Hindlimb muscle (tissue), 1 donor: ENCODE measurements at places on chromosomes 7 and 10.

DNA sequence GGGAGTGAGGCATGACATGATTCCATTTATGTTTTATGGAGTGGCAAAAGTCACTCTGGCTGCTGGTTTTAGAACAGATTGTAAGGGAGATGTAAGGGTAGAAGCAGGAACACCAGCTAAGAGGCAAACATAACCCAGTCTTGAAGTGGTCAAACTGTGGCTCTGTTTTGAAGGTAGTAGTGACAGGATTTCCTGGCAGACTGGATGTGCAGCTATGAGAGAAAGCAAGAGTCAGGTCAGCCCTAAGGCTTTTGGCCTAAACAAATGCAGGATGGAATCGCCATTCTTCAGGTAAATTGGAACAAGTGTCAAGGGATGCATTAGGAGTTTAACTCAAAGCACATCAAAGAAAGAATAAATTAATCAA lies 175.3 kb upstream of the AGR3 start:
- no peak for DNase-seq

DNA sequence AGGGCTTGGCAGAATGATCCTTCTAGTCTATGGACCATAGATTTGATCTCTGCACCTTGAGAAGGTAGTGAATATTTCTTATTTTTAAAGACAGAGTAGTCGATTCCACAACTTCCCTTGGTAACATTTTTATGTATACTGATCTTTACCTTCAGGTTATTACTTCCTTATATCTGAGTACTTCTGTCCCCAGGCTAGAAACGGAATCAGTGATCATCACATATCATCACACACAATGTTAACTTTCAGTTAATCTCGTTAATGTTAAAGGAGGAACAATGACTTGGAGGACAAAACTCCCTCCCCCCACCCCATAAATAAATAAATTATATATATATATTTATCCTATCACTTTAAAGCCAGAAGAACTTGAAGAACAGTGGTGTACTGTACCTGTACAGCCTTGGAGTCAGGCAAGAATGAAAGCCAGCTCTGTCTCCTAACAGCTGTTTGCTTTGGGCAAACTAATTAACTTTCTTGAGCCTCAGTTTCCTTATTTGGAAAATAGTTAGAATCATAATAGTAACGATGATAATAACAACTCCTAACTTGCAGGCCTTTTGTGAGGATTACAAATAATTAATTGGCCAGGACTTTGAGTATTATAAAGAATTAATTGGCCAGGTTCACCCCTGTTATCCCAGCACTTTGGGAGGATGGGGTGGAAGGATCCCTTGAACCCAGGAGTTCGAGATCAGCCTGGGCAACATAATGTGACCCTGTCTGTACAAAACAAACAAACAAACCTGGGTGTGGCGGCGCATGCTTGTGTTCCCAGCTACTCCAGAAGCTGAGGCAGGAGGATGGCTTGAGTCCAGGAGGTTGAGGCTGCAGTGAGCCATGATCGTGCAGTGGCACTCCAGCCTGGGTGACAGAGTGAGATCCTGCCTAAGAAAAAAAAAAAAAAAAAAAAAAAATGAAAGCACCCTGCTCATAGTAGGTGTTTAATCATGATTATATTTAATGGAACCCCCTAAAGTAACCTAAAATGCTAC lies 63.5 kb downstream of the SAMD9 start:
- no peak for DNase-seq

DNA sequence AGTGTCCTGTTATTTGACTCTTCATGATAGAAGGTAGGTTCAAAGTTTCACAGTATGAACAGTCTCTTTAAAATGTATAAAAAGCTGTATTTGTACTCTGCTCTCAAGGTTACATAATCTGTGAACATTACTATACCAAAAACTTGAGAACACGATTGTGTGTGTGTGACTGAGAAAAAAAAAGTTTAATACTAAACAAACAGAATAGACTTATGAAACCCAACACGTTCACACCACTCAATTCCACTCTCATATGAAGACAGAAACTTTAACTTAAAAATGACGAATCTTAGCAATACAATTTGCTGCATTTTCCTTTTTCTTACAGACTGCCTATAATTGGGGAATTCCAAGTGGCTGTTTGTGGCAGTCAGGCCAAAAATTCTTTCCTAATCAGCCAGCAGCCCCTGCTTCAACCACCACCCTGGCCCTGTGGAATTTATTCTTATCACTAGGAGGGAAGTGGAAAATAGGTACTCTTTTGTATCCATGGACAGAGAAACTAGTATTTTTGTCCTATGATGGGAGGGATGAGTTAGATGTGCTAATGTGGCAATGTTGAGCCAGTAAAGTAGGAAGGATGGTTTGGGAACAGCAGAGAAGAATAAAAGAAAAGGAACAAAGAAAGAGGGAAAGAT lies 42.8 kb downstream of the MINDY3 start:
- DNase-seq: no peak

DNA sequence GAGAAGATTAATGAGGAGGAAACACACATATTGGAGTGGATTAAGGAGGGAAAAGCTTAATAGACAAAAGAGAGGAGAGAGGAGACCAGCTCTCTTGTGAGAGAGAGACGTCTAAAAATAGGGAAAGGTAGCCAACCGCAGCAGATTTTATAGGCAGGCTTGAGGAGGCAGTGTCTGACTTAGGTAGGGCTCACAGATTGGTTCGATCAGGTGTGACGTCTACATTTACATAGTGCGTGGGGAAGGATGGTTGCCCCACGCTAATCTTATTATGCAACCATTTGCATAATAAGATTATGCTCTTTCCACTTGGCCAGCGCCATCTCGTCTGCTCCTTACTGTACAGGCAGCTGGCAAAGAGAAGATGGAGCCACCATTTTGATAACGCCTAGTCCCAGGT lies 122.0 kb downstream of the MARCHF5 start:
- no peak for DNase-seq

DNA sequence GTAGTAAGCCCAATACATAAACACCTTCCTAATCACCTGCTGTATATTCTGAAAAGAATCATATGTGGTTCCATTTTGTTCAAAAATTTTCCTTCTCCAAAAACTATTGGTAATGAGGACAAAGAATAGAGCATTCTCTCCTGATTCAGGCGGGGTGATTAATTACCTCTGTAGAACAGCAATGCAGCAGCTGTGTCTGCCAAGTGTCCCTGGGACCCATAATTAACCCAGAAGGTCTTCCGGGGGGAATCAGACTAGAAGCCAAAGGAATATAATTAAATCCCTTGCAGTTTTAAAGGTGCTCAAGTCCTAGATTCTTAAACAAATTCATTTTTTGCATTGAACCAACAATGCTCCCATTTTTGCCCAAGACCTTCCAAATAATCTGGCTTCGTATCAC lies 60.3 kb upstream of the ABLIM1 start:
- DNase-seq: no peak
